ENCODE measurements at places on chromosomes 1 and 21.

DNA sequence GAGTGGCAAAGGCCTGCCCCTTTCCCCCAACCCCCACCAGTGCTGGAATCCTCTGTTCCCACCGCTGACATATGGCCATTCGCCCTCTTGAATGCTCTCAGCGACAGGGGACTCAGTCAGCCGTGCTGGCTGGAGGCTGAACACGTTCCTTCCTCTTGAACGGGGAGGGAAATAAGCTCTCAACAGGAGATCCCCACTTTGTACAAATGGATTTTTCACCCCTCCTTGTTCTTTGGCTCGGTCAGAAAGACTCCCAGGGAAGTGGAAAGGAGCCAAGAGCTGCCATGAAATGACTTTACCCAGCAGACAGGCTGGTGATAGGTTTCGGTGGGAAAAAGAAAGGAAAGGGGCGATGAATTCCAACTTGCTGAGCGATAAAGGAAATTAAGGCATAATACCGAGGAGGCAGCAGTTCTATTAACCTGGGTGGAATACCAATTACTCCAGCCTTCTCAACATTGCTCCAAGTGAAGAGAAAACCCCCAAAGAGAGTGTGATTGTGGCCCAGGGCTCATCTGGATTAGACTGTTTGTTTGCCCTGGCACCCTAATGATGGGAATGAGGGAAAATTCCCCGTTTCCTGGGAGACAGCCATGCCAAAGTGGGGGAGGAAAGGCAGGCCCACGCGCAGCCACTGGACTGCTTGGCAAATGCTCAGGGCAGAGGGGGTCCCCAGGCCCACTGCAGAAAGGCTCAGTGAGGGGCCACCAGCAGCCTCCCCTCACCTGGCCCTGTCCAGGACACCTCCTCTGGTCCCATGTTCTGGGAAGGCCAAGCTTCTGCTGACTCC, 23.9 kb downstream of the LRP8 start:
- no peak for DNase-seq

GRCh38 chr21:39651206-39651605, 38.5 kb downstream of the B3GALT5 start:
- DNase-seq: no peak

DNA sequence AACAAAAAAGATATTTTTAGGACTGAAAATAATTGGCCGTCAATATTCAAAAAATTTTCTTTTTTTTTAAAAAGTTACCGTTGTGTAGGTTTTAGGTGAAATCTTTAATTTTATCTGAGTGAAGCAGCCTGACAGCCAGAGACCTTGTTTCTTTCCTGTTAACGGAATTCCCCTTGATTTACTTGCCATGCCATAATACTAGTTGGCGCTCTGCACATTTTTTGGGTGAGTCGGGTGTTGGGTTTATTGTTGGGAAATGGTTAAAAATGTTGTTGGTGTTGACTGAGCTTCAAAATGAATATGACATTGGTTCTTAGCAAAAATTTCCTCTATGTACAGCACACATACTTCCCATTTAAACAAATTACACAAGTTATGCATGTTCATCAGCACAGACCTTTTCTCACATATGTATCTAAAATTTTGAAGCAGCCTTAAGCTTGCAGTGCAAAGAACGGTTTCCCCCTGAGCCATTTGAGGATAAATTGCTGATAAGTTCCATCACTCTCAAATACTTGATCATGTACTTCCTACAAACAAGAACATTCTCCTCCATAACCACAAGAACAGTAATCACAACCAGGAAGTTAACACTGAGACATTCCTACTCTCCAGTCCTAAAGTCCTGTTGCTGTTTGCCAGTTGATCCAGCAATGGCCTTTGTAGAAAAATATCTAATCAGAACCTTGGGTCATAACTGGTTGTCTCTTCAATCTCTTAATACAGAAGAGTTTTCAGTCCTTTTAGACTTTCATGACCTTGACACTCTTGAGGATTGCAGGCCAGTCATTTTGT, 34.2 kb downstream of the CAMTA1 start:
- no peak for DNase-seq

GRCh38 chr1:227779021-227779441, 36.4 kb upstream of the PRSS38 start:
- DNase-seq: no peak

DNA sequence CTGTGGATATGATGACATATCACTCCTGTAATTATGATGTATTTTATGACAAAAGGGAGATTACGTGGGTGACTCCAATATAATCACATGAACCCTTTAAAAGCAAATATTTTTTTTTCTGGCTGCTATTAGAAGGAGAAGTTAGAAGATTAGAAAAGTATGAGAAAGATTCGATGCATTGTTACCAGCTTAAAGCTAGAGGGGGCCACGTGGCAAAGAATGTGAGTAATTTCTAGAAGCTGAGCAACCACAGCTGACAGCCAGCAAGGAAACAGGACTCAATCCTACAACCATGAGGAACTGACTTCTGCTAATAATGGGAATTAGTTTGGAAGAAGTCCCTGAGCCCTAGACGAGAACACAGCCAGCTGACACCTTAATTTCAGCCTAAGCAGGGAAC, 56.3 kb upstream of the C1orf87 start:
- DNase-seq: no peak

DNA sequence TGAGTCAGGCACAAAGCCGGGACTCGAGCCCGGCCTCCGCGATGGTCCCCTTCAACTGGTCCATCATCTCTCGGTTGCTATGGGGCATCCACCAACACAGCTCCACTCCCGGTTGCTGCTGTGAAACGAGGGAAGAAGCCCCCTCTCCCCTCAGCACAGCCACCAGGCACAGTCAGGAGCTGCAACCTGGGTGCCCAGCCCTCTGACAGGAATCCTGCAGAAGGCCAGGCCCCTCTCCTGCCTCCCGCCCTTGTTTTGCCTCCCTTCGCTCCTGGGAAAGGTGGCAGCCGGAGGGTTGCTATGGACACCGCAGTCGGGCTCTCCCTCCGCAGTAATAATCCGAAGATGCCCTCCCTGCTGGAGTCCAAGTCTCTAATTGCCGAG, 8.9 kb upstream of the KCNN3 start:
- DNase-seq: no peak

DNA sequence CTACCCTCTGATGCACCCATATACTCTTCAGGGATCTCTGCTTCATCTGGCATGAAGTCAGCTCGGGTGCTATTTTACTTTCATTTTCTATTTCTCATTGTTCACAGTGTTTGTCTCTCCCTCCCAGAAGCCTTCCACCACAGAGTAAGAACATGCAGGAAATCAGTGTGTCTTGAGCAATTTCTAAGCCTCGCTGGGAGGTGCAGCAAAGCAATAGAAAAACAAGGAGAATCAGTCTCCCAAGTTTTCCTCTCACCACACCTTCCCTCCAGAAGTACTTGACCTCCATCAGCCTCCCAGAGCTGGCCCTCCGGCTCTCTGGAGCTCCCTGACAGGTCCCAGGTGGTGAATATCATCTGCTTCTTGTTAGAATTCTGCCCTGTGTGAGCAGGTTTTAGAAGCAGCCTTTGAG, 594.7 kb upstream of the CAMK1G start:
- peak; percentile 23 for DNase-seq

GRCh38 chr1:87252406-87252805, 76.3 kb upstream of the LMO4 start:
- peak; percentile 46 for DNase-seq

- DNase-seq: no peak
Observed at GRCh38 chr1:97562081-97562480, 358.8 kb downstream of the DPYD start.

DNA sequence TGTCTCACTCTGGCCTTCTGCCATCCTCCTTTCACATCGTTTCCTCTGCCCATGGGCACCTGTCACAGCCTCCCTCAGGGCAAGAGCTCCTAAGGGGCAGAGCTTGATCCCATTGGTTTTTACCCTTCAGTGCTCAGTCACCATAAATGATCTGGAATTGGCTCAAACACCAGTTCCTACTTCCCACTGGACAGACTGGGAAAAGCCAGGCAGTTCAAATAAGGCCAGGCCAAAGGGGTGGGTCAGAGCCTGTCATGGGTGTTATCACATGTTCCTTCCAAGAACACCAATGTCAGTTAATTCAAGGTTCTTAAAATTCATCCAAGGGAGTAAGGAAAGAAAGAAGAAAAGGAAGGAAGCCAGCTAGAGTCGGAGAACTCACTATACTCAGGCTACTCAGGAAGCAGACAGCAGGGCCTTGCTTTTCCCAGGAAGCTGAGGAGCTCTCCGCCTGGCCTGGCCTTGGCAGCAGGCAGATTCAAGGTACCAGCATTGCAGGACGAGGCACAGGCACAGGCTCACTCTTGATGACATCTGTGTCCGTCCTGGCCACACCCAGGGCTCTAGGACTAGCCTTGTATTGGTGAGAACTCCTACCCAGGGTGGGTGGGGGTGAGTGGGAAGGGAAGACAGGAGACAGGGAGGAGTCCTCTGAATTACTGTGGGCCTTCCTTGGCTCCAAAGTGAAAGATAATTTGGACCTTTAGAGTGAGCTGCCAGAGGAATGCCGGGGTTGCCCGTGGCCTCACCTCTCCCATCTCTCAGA, 32.2 kb upstream of the ARTN start:
- no peak for DNase-seq

DNA sequence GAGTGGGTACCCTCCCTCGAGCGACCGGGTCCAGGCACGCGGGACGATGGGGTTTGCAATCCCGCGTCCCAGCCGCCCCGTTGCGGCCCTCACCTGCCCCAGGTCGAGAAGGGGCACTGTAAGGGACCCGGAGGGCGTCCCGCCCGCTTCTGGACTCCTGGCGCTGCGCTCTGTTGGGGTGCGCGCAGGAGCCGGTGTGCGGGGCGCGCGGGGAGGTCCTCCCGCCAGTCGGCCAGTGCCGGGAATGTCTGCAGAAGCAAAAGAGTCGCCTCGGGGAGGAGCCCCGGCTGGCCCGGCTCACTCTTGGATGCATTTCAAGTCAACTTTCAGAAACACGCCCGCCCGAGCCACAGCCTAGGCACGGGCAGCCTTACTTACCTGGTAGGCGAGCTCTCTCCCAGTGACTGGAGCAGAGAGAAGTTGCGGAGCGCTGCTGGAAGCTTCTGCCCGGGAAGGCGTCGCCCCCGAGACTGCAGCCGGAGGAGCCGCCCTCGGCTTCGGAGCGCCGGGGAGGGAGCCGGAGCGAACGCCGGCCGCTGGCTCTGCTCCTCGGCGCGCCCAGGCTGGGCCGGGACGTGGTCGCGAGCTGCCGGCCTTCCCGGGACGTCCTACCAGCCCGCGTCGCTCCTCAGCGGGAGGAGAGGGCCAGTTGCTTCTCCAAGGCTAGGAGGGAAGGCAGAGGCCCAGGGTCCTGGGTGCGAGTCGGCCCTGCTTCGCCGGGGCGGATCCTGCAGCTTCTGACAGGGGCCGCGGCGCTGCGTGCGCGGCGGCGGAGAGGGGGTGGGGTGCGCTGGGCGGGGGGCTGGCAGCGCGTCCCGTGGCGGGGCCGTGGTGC, at the start of gene LMX1A:
LMX1A (minus strand) TSS at position 739 of the 835 bp plus-strand sequence. CDS start 1,156 bp downstream, outside the sequence.
- DNase-seq: no peak

DNA sequence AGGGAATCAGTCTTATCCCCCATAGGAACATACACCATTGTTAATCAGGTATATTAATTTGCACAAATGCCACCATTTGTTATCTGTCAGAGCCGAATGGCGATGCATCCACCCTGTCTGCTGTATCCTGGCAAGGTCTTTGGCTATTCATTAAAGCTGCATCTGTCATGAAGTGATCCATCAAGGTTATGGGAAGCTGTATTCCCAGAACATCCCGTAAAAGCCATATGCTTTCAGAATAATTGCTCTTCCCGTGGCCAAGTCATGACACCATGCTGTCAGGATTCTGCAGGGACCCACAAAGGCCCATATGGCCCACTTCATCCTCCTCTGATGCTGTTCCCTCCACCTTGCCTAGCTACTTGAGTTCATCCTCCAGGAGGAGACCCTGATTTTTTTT, 103.9 kb downstream of the RAVER2 start:
- DNase-seq: no peak

GRCh38 chr1:204672482-204673121, 12.9 kb downstream of the LRRN2 start:
- no peak for DNase-seq

DNA sequence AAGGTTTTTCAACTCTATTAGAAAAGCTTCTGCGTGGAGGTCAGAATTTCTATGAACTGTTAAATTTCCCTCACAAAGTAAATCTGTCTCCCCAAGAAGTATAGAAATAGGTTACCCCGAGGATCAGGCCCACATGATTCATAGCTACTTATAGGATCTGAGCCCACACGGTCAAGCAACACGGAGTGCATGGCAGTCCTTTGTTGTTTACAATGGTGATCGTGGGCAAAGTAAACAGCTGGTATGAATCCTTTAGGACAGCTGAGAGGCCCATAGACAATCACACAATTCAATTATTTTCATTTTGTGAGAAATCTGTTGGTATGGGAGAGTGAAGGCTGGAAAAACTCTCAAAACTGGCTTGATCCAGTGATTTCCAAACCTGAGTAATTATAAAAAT, 58.9 kb upstream of the RCOR3 start:
- DNase-seq: no peak

DNA sequence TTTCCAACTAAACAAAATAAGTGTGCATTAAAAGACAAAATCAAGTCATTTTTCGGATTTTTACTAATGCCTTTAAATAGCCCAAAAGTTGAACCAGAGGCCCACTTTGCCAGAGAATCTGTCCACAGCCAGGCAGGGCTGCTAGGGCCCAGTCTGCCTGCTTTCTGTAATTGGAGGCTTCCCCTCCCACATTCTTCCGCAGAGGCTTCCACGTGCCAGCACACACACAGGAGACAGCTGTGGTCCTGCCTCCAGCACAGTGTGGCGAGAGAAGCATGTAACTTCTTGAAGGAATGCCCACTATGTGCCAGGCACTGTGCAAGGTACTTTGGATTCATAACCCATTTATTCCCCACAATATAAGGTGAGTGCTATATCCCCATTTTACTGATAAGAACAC, 11.3 kb upstream of the PDZK1IP1 start:
- DNase-seq: no peak

DNA sequence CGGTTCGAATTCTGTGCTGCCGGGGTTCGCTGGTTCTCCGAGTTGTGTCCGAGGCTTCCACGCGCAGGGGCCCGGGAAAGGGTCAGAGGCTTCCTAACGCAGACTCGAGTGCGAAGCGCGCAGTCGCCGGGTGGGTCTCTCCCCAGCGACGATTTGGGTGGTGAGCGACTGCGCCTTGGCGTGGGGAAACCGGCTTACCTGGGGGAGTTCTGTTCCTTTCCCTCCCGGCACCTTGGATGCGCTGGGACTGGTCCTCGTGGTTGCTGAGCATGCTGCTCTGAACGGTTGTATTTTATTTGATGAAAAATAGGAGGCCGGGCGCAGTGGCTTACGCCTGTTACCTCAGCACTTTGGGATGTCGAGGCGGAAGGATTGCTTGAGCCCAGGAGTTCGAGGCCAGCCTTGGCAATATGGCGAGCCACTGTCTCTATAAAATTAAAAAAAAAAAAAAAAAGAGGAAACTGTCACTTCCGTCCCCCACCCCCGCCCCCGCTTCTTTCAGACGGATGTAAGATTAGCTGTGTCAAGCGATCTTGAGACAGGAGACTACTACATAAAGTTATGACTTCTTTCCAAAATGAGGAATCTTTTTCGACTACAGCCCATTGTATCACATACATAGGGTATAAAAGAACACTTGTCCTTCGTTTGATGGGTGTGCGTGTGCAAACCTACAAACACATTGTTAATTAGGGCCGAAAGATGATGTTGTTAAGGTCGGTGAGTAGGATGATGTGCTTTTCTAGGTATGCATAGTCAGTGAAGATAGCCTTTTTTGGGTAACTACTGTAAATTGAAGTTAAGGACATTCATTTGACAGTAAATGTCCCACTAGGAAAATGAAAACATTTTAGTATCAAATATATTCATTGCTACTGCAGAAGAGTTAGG, at the start of gene CCDC18:
CCDC18 (plus strand) TSS at position 2 of the 891 bp plus-strand sequence. CDS start 2,638 bp downstream, outside the sequence.
- DNase-seq: no peak
